ENCODE measurements at places on chromosomes 7 and 10.

- no peak for DNase-seq
Observed at GRCh38 chr7:106283501-106283830, 1.3 kb downstream of the NAMPT start.

DNA sequence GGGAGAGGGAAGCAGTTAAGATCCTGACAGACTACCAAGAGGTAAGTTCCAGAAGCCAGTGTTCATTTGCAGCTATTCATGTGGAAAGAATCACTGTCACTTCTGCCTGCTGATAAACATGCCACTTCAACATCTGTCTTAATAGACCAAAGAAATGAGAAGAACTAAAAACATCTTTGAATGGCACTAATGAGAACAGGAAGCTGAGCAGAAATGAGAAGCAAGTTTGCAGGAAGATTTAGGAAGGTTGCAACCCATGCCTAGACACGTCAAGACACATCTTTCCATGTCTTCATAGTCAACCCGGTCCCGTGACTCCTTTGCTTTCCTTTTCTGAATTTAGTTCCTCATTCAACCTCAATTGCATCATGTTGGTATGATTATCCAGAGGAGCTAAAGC is 180.0 kb downstream of the PDE1C start:
- DNase-seq, result no peak

GRCh38 chr7:30983914-30984247 is 20.1 kb downstream of the GHRHR start:
- no peak for DNase-seq

GRCh38 chr10:103851261-103851660 is 4.1 kb downstream of the SH3PXD2A start:
- no peak for DNase-seq

- no peak for DNase-seq
Observed at GRCh38 chr10:121741248-121741792, 143.1 kb upstream of the FGFR2 start.

- no peak for DNase-seq
Observed at GRCh38 chr7:134212576-134213546, 85.7 kb downstream of the LRGUK start.

DNA sequence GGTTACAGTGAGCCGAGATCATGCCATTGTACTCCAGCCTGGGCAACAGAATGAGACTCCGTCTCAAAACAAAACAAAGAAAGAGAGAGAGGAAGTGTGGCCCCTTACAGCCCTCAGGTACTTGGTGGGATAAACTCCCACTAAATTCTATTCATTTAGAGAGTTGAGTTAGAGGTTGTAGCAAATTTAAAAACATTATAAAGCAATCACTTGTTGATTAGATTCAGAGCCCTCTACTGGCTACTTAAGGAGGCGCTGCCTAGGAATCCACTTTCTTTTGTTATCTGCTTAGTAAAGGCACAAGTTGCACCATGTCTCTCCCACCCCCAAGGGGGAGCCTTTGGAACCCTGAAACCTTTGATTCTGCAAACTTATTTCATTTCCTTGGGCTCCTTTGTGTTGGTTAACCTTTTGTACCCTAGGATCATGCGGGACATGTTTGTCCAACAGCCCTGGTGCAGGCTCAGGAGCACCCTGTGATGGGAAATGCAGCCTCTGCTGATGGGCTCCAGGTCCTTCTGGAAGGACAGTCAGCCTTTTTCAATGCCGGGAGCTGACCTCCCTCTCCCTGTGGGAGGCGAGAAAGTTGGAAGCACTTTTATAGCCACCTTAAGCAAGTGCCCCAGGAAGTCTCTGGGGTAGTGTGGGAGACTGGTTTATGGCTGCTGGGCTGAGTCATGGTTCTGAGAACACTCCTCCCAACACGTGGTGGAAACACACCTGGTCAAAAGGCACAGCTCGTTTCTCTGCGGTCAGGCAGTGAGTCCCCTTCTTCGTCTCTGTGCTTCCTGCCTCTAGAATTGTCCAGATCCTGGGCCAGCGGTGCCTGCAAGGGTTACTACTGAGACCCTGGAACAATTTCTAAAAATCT is 2.3 kb downstream of the HKDC1 start:
- no peak for DNase-seq

- no peak for DNase-seq
Observed at GRCh38 chr7:84176716-84177115, 17.9 kb downstream of the SEMA3A start.

GRCh38 chr7:131365838-131366237 is 38.2 kb downstream of the MKLN1 start:
- no peak for DNase-seq

- no peak for DNase-seq
Observed at GRCh38 chr7:48899932-48900331, 24.4 kb upstream of the CDC14C start.

DNA sequence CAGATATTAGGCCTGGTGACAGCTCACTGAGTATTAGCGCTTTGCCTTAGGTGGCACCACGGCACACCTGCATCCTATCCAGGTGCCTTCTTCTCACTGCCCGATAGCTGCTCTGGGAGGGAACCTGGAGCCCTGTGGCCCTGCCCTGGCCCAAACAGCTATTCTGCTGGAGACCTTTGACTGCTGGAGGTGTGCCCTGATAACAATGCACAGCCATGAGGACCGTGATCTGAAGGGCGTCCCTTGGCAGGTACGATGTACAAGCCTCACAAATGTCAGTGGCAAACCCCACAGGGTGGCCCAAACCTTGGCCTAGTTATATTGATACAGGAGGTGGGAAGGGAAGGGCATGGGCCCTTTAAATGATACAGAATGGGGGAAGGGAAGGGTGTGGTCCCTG is 259.5 kb downstream of the GRID1 start:
- DNase-seq, result no peak

GRCh38 chr7:31327071-31327470 is 13.5 kb downstream of the NEUROD6 start:
- DNase-seq, result no peak

DNA sequence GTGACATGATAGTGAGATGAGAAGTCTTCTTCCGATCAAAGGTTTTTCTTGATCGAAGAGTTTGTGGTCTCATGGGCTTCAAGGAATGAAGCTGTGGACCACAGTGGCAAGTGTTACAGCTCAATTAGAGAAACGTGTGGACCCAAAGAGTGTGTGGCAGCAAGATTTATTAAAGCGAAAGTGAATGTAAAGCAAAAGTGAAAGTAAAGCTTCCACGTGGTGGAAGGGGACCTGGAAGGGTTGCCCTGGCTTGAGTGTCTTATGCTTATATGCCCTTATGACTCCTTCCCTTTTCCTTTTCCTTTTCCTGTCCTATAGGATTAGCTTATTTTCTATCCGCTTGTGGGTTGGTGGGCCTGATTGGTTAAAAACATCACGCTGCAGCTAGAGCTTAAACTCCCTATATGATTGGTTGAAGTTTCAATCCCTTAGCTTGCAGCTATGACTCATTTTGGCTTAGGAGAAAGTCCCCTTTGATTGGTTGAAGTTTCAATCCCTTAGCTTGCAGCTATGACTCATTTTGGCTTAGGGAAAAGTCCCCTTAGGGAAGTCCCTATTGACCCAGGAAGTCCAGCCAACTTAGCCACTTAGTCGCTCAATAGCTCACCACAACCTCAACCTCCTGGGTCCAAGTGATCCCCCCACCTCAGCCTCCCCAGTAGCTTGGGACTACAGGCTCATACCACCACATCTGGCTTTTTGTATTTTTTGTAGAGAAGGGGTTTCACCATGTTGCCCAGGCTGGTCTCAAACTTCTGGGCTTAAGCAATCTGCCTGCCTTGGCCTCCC is 34.7 kb downstream of the MRPS24 start:
- no peak for DNase-seq

GRCh38 chr10:111112333-111112732 is 35.5 kb downstream of the ADRA2A start:
- DNase-seq, result no peak

DNA sequence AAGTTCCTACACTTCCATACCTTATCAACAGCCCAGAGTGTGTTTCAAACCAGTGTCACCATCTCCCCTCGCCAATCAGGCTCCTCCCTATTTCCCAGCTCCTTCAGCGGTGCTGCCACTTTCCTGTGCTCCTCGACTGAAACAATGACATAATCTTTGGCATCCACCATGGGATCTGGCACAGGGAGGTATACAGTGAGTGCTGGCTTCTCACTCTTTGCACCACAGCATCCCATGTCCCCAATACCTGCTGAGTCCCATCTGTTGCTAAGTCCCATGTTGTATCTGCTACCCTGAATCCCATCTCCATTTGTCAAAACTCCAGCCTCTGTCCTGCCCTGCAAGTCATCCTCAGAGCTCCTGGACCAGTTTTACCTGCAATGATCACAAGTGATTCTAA is 15.4 kb downstream of the PAXIP1 start:
- no peak for DNase-seq

DNA sequence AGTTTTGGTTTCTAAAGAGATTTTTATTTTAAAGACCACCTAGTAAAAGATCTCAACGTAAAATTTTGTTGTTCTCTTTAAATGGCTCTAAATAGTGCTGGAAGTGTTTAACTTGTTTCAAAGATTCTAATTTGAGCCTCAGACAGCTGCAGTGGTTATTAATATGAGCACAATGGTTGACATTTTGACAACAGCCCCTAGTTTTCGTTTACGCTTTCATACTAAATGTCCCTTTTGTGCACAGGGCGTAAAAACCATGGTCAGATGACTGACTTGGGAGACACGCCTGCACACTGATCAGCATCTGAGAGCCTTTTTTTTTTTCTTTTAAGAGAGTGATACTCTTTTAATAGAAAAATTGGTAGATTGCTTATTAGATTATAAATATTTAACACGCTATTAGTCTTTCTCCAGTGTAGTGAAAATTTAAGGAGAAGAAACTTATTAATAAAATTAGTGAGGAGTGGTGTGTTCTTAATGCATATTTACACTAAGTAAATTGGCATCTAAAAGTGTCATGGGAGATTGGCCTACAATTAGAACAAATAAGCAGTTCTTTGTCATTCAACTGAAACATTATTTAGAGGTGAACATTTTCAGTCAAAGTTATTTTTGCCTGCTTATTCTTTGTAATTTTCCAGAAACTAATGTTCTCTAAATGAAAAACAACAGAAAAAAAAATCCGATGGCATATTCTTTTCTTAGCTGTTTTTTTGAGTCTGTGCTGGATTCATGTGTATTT is 182.8 kb upstream of the PHYHIPL start:
- no peak for DNase-seq

DNA sequence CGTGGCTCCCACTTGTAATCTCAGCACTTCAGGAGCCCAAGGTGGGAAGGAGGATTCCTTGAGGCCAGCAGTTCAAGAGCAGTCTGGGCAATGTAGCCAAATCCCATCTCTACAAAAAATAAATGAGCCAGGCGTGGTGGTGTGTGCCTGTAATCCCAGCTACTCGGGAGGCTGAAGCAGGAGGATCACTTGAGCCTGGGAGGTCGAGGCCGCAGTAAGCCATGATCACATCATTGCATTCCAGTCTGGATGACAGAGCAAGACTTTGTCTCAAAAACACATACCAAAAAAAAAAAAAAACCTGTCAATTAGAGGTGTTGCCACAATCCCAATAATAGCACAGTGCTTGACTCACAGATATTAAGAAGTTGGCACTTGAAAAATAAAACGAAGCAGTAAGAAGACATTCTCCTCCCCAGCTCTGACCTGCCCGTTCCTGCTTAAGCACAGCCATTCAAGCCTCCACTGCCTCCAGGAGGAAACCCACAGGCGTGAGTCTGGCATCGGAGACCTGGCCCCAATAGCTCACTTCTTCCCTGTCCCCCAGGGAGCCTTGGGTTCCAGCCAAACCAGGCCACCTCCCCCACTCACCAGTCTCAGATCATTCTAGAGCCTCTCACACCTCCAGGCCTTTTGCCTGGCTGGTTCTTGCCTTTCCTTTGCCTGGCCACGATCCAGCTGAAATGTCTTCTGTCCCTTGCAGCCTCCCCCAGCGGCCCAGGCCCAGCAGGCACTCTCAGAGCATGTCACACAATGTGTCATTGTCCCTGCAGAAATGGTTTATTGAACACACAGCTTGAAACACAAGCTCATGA is 45.3 kb upstream of the GTF2I start:
- DNase-seq, result no peak

DNA sequence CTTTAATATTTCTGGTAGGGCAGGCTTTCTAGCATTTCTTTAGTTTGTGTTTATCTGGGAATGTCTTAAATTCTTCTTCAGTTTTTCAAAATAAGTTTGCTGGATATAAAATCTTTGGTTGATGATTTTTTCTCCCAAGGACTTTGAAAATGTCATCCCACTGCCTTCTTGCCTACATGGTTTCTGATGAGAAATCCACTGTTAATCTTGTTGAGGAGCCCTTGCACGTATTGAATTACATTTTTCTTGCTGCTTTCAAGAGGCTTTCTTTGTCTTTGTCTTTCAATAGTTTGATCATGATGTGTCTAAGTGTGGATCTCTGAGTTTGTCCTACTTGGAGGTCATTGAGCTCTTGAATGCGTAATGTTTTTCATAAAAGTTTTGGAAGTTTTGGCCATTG is 66.0 kb downstream of the CASD1 start:
- no peak for DNase-seq

All from AG04449 (cell line).